ENCODE measurements at places on chromosomes 1 and 21.
A peak's percentile ranks its signal among the peaks of the same experiment; 100 is the strongest.

DNA sequence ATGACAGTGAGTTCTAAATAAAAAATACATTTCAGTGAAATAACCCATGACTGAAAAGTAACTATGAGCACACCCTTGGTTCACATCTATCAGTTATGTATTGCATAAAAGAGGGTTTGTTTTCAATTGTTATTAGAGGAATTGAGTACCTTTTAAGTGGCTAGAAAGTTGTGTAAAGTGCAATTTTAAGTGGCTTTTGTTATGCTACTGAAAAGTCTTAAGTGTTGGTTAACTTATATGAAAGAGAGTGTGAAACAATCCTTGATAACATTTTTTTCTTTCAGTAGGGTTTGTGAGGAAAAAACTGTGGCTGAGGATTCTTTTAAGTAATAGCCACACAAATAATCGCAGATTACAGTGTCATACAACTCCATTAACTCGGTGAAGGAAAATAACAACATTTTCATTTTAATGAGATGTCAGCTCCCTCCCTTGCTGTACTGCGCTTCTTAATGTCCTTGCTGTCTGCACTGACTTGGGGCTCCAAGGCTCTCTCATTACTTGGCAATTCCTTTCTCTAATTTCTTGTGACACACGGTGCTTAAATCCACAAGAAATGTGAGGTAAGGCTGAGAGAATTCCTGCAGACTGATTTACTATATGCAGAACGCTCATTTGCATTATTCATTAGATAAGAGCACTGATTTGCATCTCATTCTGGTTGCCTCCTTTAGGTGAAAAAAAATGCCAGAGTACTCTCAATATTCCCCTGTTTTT is 40.6 kb downstream of the NTNG1 start:
- DNase-seq, result no peak

- no peak for DNase-seq
Observed at GRCh38 chr1:151920149-151920548, 10.8 kb upstream of the THEM4 start.

GRCh38 chr1:109067883-109068282 is 7.9 kb downstream of the TAF13 start:
- DNase-seq, result no peak

GRCh38 chr1:89487972-89488371 is 36.7 kb upstream of the LRRC8B start:
- no peak for DNase-seq

- peak; percentile 50 for DNase-seq
Observed at GRCh38 chr1:183159960-183160359, 26.1 kb upstream of the LAMC2 start.

- DNase-seq, result no peak
Observed at GRCh38 chr1:94954263-94955220, 27.6 kb upstream of the CNN3 start.

- no peak for DNase-seq
Observed at GRCh38 chr1:245957427-245957826, 549.7 kb downstream of the SMYD3 start.

DNA sequence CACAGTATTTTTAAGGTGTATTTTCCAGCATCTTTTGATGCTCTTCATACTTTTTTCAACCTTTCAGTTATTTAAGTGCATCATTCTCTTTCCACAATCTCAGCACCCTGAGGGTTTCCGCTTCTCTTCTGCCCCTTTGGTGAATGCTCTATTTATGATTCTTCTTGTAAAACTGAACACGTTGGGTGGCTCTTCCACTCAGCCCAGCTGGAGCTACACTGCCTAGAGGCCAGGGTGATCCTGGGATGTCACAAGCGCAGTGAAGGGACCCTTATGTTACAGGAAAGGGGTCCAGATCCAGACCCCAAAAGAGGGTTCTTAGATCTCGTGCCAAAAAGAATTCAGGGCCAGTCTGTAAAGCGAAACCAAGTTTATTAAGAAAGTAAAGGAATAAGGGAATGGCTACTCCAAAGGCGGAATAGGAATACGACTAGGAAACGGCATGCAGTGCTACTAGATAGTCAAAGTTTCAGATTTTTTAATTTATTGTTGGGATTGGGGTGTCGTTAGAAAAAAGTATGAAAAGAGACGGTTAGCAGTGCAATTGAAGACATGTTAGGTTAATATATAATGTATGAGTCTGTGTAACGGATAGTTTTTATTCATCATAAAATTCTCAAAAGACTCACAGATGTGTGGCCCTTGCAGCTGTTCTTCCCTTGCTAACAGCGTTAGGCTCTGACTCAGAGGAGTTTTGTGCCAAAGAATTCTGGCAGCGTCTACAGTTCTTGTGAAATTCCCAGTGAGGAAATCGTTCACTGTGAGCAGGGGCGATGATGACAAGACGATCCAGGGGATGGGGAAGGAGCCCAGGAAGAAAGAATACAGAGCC is 14.4 kb upstream of the ERVH48-1 start:
- DNase-seq, result peak; percentile 96

- DNase-seq, result no peak
Observed at GRCh38 chr21:26293141-26293946, 122.8 kb upstream of the APP start.

DNA sequence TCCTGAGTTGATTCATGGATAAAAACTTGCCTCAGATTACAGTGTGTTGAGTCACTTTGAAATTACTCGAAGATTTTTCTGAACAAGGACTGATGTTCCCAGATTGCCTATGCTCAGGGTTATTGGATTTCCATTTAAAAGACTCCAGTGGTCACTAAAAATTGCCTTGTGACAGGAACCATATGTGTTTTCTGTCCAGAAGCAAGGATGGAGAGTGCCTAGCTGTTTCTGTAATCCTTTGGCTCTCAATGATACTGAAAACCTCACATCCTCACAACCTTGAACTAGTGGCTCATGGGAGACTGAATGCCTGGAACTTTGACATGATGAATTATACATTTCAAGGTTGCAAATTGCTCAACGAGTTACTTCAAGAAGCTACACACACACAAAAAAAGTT is 1271.8 kb downstream of the BRINP3 start:
- DNase-seq, result no peak

- peak; percentile 45 for DNase-seq
Observed at GRCh38 chr1:201554190-201554600, 15.3 kb downstream of the NAV1 start.

DNA sequence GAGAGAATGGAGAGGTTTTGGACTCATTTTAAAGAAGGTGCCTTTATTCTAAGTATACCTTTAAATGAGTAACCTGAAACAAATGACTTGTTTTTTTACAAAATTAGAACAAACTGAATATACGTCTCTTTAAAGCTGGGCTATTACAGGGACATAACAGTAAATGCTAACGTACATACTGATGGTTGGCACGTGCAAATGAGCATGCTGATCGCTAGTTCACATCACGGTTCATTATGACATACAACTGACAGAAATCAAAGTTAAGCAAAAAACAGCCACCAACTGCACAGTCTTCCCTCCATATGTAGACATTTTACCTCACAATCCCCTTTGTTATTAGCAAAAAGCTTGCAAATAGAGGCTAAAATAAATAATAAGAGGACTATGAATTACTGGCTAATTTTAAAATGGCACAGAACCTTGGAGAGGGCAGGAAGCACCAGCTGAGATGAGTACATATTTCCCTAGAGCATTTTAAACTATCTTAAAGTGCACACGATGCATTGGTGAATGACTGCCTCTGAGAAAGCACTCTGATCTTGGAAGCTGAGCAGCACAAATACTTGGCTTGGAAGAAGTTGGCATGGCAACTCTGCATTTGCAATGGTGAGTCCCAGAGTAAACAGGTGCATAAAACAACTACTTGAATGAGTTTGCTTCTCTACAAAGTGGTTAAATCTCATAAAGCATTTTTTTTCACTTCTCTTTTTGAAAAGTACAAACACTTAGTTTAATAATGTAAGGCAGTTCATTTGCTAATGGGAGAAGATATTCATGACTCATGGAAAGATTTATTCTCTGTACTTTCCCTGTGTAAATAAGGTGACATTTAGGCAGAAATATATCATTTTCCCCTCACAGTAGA is 204.7 kb downstream of the LHX8 start:
- no peak for DNase-seq

- DNase-seq, result peak; percentile 74
Observed at GRCh38 chr1:24150234-24151174, 7.6 kb upstream of the IL22RA1 start.

GRCh38 chr1:6490181-6491080 is 1.0 kb downstream of the PLEKHG5 start:
- DNase-seq, result peak; percentile 69

GRCh38 chr1:47432071-47433036 is 5.5 kb upstream of the FOXD2 start:
- DNase-seq, result peak; percentile 77

- no peak for DNase-seq
Observed at GRCh38 chr1:11414926-11415538, 63.9 kb upstream of the DISP3 start.

- no peak for DNase-seq
Observed at GRCh38 chr21:39082656-39083376, 100.4 kb downstream of the PSMG1 start.

DNA sequence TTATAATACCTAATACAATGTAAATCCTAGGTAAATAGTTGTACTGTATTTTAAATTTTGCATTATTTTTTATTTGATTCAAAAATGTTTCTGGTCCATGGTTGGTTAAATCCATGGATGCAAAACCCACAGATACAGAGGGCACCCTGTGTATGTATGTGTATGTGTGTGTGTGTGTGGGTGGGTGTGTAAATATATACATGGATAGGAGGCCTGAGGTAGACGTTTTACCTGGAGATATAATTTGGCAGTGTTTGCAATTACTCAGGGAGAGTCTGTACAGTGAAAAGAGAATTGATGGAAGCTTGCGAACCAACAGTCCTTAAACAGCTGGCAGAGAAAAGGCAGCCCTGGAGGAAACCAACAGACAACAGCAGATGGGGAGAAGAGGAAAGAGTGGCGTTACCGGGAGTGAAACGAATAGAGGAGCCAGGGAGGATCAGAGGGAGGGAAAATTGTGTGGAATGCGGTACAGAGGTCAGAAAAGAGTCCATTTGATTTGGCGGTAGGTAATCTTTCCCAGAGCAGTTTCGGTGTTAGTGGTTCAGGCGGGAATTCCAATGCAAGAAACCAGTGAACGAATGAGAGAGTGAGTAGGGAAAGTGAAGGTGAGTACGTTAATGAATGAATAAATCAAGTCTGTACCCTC is 47.9 kb upstream of the NBL1 start:
- DNase-seq, result no peak

- DNase-seq, result peak; percentile 48
Observed at GRCh38 chr1:179082333-179082998, 596 bp downstream of the TOR3A start.

- DNase-seq, result no peak
Observed at GRCh38 chr1:1212780-1213344, 1.1 kb downstream of the TNFRSF4 start.

GRCh38 chr1:173267453-173267945 is 60.4 kb upstream of the TNFSF4 start:
- peak; percentile 88 for DNase-seq

Data from EH (cell line).